NCI-H2029 treated with DMSO at 0.1 percent for 48 hours (cell line): ENCODE measurements at places on chromosomes 16 and 17.

DNA sequence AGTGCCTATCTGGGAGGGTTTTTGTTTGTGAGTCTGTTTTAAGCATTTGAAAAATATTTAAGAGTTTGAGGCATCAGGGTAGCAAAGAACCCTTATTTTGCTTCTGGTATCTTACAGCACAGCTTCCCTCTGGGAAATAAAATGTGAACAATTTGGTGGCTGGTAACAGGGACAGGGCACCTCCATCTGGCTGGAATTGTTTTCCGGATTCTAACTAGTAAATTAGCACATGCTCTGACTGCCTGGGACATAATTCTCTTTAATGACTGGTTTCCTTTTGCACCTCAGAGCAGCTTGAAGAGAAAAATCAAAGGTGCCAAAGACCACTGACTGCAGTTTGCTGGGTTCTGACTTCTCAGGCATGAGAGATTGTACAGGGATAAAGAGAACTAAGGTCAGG lies 469.1 kb downstream of the GRIN2A start:
- no peak for DNase-seq

- DNase-seq, result no peak
Measured at GRCh38 chr17:42653179-42654124, 5.6 kb upstream of the TUBG2 start.

DNA sequence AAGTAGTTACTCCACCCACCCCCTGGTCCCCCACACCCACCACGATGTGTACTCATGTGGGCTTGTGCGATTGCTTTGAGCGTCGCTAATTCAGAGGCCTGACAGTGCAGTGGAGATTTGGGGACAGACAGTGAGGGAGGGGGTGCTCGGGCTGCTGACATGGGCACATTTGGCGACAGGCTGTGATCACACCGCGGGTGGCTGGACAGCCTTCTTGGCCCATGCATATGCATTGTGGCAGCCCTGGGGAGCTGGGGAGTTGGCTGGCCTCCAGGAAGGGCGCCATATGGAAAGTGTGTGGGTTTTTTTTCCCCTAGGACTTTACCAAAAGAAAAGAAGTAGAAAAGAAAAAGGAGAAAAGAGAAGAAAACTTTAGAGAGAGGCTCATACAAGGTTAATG lies 275.5 kb upstream of the N4BP1 start:
- no peak for DNase-seq

GRCh38 chr16:59907611-59908010 lies 1173.5 kb upstream of the GOT2 start:
- no peak for DNase-seq

- DNase-seq, result no peak
Measured at GRCh38 chr16:46908540-46909372, 24.6 kb downstream of the GPT2 start.

GRCh38 chr17:9931144-9931741 lies 26.2 kb upstream of the RCVRN start:
- no peak for DNase-seq

GRCh38 chr17:81192386-81193050 lies 26.5 kb upstream of the AATK start:
- no peak for DNase-seq

DNA sequence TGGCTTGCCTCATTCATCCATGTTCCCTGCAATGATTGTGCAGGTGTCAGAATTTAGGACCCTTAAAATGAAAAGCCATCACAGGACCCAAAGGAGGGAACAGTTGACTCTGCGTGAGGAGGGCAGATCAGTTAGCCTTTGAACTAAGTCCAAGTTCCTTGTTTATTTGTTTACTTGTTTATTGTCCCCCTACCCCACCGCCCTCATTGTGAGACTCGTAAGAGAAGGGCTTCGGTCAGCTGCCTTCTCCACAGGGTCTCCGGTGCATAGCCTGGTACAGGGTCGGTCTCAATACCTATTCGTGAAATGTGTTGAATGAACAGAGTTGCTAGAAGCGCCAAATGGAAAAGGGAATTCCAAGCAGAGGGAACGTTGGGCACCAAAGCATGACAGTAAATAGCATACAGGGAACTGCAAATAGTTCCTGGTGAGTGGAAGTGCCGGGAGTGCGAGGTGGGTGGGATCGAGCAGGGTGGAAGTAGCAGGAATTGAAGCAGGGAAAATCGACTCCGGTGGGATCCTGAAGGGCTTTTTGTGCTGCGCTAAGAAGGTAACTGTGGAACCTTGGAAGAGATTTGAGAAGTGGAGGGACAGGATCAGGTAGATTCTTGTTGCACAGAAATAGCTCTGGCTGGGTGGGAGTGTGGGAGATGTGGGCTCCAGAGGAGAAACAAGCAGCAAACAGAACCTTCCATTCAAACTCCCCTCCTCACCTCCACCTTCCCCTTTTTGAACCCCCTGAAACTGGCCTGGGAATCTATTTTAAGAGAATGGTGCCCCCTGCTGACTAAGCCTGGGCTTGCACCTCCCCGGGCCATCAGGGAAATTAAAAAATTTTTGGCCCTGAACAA lies 12.7 kb downstream of the SLC35B1 start:
- peak; percentile 21 for DNase-seq
